Activated CD4-positive, alpha-beta T cell treated with anti-CD3 and anti-CD28 coated beads, Interleukin-2, amount 50 U/mL, for 4 hours (primary cell): ENCODE measurements at places on chromosomes 5 and 9.

DNA sequence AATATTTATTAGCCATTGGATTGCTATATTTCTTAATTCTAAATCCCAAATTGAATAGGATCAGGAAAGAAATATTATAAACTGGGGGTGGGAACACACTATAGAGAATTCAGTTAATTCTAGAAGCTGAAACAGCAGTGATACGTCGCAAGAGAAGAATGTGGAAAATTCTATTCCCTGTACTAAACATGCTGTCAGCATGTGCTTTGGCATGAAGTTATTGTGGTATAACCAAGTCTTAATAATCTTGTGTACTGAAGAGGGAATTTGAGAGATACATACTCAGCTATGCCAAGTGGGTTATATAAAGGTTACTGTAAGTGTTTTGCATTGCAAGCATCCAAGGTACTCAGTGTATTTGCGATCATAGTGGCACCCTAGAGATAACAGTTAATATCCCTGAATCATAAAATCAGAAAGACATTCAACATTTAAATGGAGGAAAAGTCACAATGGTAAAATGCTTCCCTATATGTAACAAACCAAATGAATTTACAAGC, 1492.9 kb upstream of the C9orf72 start:
- DNase-seq = no peak

- no peak for DNase-seq
Observed at GRCh38 chr9:134557331-134557730, 84.3 kb upstream of the COL5A1 start.

DNA sequence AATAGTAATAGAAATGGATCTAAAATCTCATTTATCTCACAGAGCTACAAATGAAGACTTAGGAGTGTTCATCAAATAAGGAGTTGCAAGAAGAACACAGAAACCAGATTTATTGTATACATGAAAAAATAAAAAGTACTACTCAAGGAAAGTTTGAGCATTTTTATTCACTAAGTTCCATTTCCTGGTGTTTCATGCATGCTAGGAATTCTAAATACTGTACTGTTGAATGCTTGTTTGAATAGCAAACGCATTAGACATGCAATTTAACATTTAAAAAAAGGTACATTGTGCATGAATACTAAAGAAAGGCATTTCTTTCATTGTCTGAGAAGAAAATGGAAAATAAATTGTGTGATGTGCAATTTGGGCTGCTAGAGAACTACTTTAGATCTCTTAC, 52.1 kb downstream of the C6 start:
- no peak for DNase-seq

DNA sequence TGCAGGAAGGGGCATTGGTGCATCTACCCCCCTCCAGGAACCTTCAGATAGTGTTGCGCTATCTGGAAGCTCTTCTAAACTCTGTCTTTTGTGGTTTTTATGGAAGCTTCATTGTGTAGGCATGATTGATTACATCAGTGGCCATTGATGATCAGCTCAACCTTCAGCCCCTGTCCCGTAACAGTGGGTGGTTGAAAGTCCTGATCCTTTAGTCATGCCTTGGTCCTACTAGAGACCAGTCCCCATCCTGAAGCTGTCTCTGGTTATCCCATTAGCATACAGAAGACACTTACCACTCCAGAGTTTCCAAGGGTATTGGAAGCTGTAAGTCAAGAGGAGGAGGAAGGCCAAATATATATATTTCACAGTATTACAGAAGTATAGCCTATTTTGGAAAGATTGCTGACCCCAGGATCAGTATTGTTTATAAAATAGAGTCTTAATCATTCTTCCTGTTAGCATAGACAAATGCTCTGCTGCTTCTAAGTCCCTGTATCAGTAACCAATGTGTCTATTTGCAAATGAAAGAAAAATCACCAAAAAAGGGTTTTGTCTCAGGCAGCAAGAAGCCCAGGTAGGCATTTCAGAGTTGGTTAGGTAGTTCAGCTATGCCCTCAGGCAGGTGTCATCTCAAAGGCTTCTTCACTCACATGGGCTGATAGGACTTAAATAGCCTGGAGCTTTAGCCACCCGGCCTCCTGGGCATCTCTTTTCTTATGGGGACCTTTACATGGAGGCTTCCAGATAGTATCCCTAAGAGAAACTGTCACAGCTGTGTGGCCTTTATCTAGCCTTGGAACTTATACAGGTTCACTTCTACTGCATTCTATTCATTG, 41.6 kb downstream of the SPIN1 start:
- DNase-seq = no peak

GRCh38 chr5:69252437-69252836, 17.8 kb downstream of the CDK7 start:
- no peak for DNase-seq

DNA sequence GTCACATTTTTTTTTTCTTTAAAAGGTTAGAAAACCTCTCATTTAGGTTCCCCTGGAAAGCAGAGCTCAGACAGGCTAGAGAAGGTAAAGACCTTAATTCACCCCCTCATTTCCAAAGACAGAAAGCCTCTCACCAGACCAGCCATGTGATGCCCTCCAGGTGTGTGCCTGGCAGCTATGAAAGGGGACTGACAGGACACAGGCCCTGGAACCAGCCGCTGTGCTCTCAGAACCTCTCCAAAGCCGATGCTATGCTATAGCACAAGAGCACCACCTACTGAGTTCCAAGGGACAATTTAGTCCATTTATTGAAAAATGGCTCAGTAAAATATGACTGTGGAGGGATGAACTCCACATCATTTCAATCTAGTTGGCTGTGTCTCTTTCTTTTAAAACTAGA, 48.8 kb downstream of the FANCC start:
- no peak for DNase-seq

GRCh38 chr9:124439086-124439485, 11.2 kb upstream of the ADGRD2 start:
- no peak for DNase-seq

DNA sequence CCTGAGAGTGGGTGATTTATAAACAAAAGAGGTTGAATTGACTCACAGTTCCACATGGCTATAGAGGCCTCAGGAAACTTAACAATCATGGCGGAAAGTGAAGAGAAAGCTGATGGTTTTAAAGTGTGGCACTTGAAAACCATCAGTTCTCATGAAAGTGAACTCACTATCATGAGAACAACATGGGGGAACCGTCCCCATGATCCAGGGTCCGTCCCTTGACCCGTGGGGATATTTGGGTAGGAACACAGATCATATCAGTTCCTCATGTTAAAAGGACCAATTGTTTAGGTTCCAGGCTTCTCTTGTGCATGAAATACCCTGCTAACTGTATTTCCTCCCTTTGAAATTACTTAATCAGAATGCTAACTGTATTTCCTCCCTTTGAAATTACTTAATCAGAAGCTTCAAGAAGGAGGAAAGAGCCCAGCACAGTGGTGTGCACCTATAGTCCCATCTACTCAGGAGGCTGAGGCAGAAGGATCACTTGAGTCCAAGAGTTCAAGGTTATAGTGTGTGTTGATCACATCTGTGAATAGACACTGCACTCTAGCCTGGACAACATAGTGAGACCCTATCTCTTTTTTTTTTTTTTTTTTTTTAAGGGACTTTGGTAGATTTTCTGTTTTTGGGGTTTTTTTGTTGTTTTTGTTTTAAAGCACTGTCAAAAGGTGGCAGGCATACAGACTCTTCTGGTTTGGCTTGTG, 24.8 kb downstream of the TTC1 start:
- DNase-seq = no peak

GRCh38 chr5:14676320-14676719, 11.8 kb downstream of the OTULIN start:
- DNase-seq = no peak

GRCh38 chr5:126801992-126802294, 25.0 kb downstream of the LMNB1 start:
- DNase-seq = no peak

DNA sequence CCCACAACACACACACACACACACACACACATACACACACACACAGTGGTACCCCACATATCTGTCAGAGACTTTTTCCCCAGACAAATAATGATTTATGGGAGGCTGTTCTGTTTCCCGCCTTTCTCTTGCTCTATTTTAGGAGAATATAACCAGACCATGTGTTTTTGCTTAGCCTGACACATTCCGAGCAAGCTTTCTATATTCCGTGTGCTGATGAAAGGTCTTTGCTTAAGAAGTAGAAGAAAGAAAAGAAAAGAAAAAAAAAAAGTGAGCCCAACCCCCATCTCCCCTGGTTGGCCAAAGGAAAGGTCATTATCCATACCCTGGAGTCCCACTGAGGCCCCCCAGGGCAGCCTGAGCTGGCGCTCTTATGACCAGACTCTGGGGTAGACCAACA, 338.6 kb downstream of the SLIT3 start:
- DNase-seq = no peak

- no peak for DNase-seq
Observed at GRCh38 chr9:18596920-18597319, 123.0 kb downstream of the ADAMTSL1 start.

GRCh38 chr5:124045412-124045811, 533.4 kb downstream of the CSNK1G3 start:
- DNase-seq = no peak

DNA sequence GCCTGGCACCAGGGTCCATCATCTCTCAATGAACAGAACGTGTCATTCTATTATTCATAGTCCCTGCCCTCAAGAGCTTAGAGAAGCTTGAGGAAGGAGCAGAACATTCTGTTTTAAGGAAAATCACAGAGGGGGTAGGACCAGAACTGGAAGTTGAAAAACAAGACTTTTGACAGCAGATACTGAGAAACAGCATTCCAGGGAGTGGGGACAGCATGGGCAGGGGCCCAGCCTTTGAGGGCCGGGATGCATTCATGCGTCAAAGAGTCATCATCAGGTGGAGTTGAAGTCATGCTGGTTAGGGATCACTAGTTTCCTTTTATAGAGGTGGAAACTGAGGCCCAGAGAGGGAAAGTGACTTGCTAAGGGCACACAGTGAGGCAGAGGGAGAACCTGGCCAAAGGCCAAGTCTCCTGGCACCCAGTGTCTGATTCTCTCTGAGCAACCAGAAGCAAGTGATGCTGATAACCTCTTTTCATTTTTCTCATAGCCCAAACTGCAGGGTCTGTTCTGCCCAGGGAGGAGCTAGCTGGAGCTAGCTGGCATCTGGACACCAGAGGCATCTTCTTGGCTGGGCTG, 41.5 kb upstream of the STXBP1 start:
- no peak for DNase-seq

- DNase-seq = no peak
Observed at GRCh38 chr5:122896598-122897282, 51.3 kb downstream of the SNX24 start.

DNA sequence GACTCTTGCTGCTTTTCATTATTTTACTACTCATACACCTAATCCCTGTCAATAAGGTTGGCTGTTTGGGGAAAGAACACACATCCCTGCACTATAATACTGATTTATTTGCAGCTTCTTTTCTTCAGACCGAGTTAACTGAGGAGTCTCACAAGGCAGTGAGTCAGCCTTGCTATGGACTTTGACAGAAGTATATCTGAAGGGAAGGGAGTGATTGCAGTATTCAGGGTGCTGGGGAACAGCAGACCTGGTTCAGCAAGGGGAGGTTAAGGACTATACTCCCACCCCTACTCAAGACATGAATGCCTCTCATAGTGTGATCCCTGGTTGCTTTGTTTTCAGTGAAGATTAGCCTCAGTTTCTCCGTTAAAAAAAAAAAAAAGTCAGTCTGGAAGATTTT, 99.8 kb downstream of the TLE4 start:
- DNase-seq = no peak

GRCh38 chr5:131751506-131751905, 45.3 kb downstream of the FNIP1 start:
- DNase-seq = no peak

DNA sequence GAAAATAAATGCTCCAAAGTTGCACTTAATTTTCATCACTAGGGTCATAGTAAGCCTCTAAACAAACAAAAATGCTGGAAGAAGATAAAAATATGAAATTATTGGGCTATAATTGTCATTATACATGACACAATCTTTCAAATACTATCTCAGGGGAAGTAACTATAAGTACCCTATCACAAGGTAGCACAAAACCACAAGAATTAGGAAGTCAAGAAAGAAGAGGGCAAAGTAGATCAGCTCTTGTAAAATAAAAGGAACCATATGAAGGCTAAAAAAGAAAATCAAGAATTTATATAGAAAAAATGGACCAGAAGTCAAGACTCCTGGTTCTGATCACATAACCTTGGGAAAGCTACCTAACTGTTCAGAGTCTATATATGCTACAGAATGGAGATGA, 48.1 kb downstream of the DIAPH1 start:
- no peak for DNase-seq

- DNase-seq = no peak
Observed at GRCh38 chr5:15252331-15252730, 247.6 kb upstream of the FBXL7 start.

DNA sequence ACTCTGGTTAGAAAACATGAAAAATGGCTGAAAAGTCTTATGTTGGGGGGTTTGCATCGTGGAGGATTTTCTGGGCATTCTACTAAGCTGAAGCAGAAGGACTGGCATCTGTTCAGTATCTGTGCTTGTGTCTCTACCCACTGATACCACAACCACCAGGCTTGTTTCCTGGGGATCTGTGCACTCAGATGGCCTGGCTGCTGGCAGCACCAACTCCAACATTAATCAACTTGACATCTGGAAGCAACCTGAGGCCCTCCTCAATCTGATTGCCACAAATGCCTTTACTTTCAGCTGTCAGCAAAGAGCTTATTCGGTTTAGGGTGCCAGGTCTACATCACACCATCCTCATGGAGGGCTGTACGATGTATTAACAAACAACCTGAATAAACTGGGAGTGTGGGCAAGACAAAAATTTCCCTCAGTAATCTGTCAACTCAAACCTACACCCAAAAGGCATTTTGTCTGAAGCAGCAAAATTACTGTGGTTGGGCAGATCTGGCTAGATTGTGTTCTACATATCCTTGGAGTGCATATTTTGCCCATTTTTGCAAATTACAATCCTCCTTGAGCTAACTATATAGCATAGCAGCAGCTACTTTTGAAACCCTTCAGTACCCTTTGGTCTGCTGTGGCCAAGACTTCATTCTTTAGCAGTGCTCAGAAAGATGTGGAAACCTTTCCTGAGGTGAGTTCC, 74.6 kb downstream of the FOXD1 start:
- DNase-seq = no peak

GRCh38 chr5:148312153-148312552, at the start of gene SPINK7:
SPINK7 (plus strand) TSS chr5:148312423; CDS start chr5:148312484, 61 bp downstream.
- DNase-seq = no peak

DNA sequence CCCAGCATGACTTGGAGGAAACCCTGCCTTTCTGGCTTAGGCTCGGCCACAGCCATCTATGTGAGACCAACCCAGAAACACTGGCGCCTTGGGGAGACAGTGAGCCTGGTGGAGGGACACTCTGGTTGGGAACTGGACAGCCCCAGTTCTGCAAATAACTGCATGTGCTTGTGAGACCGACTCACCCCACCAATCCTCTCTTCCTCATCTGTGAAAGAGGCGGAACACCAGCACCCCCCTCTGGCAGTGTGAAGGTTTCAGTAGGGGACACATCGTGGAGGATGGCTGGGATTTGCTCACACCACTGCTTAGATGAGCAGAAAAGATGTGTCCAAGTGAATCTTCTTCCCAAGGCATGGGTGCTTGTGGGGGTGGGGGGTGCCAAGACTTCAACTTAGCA, 43.4 kb upstream of the N4BP3 start:
- no peak for DNase-seq

GRCh38 chr9:114429488-114429887, 41.7 kb upstream of the AKNA start:
- DNase-seq = no peak
